Thyroid gland (tissue), 4 donors: ENCODE measurements at places on chromosomes 7 and 10.

- no peak for DNase-seq
These were observed 15.8 kb downstream of the VENTX start for GRCh38 chr10:133253361-133253955.

DNA sequence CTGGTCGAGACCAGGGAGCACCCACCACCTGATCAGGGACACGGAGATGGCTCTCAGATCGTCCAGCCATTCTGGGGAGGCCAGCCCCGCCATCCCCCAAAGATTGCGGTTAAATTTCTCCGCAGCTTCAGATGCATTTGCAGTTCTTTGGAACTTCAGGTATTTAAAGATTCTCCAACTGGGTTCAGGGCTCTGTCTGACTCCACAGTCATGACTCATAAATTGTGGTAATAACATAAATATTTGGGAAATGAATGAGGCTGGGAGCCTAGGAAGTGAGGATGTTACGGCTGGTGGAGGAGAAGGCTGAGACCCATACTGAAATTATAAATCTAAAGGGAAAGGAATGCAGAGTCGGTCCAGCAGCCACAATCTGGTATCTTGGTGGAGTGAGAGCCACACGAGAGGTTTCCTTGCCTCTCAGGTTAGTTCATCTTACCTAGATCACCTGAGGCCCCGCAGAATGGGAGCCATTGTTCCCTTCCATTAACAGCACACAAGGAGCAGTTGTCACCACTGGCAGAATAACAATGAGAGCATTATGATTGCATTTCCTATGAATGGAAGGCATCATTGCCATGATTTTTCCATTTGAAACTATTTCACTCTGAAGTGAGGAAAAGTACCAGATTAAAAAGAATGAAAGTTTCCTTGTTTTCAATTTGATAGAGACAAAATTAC, 26.7 kb upstream of the DNAJB6 start:
- no peak for DNase-seq

GRCh38 chr10:131848296-131848695, 52.5 kb upstream of the PPP2R2D start:
- no peak for DNase-seq

- DNase-seq, result no peak
These were observed 58.0 kb upstream of the AUTS2 start for GRCh38 chr7:69540287-69540686.

DNA sequence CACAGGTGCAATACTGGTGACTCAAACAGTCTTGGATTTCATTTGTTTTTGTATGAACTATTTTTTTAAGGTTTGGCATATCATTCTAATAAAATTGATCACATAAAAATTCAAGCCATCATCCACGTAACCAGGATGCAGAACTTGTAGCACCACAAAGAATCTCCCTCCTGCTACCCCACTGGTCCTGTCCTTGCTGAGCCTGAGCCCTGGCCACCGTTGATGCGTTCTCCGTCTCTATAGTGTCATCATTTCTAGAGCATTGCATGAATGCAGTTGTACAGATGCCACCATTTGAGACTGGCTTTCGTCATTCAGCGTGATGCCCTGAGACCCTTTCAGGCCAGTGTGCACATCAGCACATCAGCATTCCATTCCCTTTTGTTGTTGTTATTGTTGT, 273.5 kb downstream of the TCERG1L start:
- no peak for DNase-seq

GRCh38 chr7:102860351-102860811, 52.4 kb upstream of the LRRC17 start:
- no peak for DNase-seq

- no peak for DNase-seq
These were observed 125.6 kb downstream of the CXCL12 start for GRCh38 chr10:44259090-44259874.

GRCh38 chr7:142338633-142339501, 81.0 kb upstream of the PRSS58 start:
- DNase-seq, result peak; percentile 93

GRCh38 chr7:33091111-33091531, 18.1 kb downstream of the RP9 start:
- DNase-seq, result no peak

DNA sequence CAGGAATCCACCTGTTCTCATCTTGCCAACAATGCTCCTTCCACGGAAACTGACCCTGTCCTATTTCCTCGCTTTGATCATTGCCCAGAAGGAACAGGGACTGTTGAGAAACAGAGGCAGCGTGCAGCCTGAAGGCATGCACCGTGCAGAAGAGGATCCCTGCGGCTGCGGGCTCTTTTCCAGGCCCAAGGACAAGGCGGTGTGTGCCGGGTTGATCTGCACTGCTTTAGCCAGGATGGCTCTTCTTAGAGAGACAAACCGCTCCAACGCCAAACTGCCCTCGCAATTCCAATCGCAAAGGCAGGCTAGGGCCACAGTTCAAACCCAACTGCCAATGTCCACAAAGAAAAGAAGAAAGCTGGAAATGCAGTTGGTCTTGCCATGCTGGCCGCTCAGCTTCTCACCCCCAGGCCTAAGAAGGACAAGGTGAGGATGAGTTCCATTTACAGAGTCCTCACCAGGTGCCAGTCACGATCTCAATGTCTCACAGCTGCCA, 26.5 kb downstream of the BRI3 start:
- no peak for DNase-seq

DNA sequence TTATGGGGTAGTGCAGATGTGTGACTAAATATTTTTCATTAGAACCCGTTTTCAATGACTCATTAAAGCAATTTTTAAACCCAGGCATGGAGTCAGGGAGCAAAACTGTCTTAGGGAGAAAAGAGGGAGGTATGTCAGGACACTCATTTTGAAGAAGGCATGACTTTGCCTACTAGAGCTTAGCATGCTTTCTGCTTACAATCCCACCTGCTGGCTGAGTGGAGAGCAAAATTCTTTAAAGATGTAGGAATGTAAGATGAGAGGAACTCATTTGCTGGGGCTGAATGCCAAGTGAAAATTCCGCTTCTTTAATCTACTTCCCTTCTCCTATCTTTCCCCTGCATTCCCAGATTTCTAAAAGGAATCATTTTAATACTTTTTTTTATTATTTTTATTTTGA, 232.6 kb downstream of the GALNT17 start:
- DNase-seq, result no peak

GRCh38 chr7:125316466-125316865, 386.8 kb upstream of the POT1 start:
- no peak for DNase-seq
